ENCODE measurements at places on chromosomes 6 and 20.

DNA sequence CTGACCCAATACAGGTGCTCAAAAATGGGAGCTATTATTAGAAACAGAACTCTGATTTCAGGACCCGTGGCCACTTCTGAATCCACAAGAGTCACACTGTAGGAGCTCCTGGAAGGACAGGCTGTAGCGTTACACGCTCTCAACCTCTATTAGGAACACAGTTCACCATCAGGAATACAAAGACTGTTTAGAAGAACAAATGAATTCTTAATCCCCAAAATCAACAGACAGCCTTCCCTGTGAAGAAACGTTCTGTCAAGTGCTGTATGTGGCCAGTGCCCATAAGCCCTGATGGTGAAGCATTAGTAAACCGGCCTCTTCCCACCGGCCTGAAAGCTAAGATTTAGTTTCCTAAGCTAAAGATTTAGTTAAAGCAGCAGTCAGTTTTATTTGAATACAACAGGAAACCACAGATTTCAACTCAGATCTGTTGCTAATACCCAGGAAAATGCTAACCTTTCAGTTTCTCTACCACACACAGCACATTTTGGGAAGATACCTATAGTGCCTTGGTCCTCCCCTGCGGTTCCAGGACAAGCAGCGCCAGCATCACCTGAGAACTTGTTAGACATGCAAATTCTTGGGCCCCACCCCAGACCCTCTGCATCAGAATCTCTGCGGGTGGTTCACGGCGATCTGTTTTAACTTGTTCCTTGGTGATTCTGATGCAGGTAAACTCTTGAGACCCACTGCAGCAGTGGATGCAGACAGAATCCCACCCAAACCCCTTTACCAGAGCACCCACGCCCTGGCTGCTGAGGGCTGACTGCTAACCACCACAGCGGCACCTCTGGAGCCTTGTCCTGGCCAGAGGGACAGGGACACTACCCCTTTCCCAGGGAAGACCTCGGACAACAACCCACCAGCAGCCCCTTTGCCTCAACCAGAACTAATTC, 33.4 kb downstream of the MTRES1 start:
- no peak for DNase-seq

- DNase-seq = no peak
Observed at GRCh38 chr6:40106840-40107239, 172.6 kb upstream of the MOCS1 start.

- peak; percentile 83 for DNase-seq
Observed at GRCh38 chr6:26595669-26596269, 984 bp upstream of the ABT1 start.

DNA sequence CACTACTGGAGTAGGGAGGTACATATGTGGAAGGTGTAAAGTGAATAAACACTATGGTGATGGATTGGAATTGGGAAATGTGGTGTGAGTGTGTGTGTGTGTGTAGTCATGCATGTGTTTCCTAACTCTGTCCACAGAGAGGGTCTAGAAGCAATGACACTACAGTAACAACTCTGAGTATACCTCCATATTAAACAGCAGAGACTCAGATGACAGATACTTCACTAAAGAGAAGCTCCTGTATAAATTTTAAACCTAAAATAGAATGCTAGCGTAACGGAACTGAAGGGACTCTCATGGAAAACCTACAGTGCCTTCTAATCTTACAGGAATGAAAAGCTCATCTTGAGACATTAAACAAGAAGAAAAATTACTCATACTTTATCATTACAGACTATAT, 150.5 kb downstream of the SLC16A10 start:
- no peak for DNase-seq

DNA sequence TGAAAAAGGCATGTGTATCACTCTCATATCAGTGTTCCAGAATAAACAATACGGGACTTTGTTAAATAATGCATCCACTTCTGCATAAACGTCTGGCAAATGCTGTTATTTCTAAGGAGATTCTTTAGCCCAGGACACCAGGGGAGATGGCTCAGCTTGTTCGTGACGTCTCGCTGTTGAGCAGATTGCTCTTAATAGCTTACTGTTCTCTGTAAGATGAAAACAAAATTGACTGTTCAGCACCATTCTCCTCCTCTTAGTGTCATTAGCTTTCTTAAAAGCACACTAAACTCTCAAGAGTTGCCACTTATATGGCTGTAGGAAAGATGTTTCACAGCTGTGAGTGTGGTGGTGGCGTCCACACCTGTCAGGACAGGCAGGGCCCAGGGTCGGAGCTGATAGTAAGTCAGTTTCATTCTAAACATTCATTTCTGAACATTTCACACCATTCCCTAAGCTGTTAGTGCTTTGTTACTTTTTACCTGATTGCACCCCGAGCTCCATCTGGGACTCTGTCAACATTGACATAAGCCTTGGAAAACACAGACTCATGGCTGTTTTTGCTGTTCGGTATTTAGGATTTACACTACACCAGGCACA, 132.1 kb downstream of the ZDHHC14 start:
- no peak for DNase-seq

DNA sequence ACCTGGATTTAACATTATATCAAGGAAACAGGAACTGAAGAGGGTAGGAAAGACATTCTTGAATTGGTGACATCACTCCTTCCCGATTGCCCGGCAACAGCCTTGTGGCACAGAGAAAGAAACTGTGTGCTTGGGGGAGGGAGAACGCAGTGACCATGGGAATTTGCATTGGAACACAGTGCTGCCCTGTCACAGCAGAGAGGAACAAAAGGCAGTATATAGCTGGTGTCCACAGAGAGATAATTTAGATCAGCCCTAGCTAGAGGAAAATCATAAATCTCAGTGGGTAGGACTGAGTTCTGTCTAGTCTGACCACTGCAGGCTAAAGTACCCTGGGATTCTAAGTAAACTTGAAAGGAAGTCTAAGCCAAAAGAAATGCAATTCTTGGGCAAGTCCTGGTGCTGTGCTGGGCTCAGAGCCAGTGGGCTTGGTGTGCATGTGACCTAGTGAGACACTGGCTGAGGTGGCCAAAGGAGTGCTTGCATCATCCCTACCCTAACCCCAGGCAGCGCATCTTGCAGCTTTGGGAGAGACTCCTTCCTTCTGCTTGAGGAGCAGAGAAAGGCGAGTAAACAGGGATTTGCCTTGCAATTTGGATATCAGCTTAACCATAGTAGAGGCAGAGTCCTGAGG, 697.6 kb downstream of the HACE1 start:
- no peak for DNase-seq

- no peak for DNase-seq
Observed at GRCh38 chr20:4815628-4816027, 93.9 kb downstream of the PRND start.

- DNase-seq = no peak
Observed at GRCh38 chr6:38792356-38792755, 77.2 kb downstream of the DNAH8 start.

GRCh38 chr6:149209871-149210775, 107.4 kb upstream of the TAB2 start:
- DNase-seq = no peak

GRCh38 chr6:77290798-77291197, 172.5 kb downstream of the HTR1B start:
- DNase-seq = no peak

- DNase-seq = no peak
Observed at GRCh38 chr6:66264376-66264775, 557.4 kb upstream of the EYS start.

- no peak for DNase-seq
Observed at GRCh38 chr6:107713563-107713962, 110.5 kb downstream of the SCML4 start.

DNA sequence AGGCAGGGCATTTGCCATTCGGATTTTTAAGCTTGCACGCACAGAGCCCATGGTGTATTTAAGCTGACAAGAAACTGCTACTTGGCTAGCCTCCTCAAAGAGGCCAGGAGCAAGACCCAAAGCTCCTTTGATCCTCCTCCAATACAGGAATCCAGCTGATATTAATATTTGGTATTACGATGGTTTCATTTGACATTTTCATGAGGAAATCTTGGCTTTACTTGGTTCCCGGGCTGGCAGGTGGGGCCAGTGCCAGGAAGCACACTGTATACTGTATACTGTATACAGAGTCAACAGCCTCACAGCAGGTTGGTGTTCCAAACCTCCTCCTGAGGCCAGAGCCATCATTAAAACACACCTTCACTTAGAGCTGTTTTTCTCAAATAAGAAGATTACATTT, 138.2 kb upstream of the ARMC2 start:
- no peak for DNase-seq

DNA sequence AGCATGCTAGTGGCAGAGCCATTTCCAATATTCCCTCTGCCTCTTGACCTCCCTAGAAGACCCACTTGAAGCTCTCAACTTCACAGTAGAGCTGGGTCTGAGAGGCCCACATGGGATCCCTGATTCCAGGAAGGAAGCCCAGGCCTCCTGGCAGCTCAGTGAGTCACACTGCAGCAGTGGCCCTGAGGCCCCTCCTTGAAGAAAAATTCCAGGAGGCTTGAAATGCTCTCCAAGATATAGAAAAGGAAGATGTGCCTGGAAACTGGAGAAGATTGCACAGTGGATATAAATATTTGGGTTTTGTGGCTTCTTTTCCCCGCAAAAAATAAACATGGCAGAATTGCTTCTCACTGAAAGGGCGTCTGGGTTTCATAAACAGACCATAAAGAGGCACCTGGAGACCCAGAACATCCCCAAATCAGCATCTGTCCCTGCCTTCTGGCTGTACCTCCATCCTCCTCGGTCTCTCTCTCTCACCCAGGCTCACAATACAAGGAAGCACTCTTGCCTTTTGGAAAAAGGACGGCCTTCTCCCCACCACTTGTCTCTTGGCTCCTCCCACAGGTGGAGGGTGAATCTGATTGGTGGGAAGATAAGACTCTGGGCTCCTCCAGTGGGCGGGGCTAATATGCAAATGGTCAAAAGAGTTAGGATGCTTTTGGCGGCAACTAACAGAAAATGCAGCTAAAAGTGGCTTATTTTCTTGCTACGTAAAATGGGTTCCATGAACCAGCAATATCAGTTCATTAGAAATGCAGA, 200.0 kb upstream of the SULF2 start:
- no peak for DNase-seq

DNA sequence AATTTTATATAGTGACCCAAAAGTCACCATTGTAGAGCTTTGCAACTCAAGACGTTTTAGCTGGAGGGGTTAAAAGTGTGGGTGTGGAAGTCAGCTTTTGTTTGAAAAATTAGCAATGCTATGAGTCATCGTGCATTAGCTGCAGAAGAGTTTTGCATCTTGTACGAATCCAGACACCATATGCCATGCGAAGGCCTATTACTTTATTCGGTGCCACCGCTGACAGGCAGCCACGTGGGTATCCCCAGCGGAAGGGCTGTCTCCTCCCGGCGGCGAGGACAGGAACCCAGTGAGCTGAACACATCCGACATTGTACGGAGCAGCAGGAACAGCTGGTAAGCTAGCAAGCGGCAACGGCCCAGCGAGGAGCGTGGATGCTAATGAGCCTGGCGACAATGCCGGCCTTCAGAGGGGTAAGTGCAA, 84.4 kb downstream of the INSM1 start:
- peak; percentile 58 for DNase-seq

DNA sequence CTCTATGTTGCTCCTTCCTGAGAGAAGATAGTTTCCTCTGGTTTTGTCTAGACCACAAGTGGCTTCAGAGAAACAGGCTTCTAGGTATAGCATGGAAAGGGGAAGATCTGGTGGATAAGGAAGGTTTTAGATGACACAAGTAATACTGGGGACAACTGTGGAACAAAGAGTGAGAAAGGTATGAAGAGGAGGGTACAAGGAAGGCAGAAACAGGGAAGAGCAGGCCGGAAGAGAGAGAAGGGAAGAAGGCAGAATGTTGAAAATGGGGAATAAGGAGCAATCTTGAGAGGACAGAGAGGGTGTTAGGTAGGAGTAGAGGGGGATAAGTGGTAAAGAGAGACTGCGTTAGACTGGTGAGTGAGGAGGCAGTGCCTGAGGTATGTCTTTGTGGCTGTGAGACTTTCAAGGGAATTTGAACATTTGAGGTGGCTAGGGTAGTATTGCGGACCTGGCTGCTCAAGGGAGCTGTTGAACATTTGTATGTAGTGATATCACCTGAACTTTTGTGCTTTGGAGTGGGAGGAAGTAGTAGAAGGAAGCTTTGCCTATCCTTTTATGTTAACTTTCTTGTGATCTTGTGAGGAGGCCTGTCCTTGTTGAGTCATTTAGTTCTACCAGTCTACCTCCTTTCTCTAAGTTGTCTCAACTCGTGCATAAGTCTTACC, 69.5 kb downstream of the FOXO3 start:
- no peak for DNase-seq

DNA sequence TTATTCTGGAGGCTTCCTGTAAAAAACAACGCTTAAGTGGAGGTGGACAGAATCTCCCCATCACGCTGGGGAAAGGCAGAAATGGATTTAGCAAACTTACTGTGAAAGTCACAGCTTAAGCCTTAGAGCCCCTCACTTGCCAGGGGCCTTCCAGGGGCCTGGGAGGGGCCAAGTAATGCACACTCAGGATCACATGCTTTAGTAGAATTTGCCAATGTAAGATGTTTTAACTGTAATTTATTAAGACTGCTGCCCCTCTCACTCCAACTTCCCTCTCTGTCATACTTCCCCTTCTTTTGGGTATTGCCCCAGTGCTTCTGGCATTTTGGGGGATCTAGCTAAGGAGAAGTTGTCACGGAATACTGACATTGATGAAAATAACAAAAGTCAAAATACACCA, 12.6 kb upstream of the ADA start:
- DNase-seq = peak; percentile 18

DNA sequence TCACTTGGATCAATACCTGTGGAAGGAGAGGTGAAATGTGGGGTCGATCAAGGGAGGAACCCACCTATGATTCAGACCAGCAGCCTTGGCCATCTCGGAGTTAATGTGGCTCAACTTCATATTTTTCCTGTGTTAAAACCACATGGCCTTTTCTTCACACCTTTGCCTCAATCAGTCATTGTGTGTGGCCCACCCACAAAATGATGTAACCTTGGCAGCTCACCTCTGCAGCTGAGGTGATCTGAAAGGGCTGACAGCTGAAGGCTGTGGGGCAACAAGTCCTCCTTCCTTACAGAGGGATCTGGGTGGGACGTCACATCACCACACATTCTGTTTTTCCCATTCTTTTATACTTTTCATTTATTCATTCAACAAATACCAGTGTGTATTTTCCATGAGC, 357.1 kb upstream of the HSF2 start:
- DNase-seq = no peak

DNA sequence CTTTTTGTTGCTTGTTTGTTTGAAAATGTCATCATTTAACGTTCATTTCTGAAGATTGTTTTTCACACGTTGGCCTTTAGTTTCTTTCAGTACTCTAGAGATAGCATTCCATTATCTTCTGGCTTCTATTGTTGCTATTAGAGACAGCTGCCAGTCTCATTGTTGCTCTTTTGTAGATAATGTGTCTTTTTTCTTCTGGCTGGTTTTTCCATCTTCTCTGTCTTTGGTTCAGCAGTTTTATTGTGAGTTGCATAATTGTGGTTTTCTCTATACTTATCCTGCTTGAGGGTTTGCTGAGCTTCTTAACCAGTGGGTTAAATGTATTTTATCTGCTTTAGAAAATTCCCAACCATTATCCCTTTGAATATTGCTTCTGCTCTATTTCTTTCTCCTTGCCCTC, 23.2 kb upstream of the AIG1 start:
- no peak for DNase-seq

DNA sequence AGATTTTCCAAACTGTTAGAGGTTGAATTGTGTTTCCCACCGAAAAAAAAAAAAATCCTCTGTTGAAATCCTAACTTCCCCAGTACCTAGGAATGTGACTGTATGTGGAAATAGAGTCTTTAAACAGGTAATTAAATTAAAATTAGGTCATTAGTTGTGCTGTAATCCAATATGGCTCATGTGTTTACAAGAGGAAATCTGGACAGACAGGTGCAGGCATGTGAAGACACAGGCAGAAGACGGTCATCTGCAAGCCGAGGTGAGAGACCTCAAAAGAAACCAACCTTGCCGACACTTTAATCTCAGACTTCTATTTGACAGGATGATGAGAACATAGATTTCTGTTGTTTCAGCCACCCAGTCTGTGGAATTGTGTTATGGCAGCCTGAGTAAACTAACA, 28.6 kb upstream of the EZR start:
- DNase-seq = no peak

Data from CD4-positive, alpha-beta T cell treated with Interferon alpha-2 for 1 hour (primary cell).